ENCODE measurements at places on chromosomes 4 and X. TPM values are rescaled to one million over a fixed set of nuclear protein-coding genes. Genes with fewer than 3 reads are reported as not detected.

Gene SERTM2
- not detected for total RNA-seq

Gene IL13RA2
- not detected for total RNA-seq

DNA sequence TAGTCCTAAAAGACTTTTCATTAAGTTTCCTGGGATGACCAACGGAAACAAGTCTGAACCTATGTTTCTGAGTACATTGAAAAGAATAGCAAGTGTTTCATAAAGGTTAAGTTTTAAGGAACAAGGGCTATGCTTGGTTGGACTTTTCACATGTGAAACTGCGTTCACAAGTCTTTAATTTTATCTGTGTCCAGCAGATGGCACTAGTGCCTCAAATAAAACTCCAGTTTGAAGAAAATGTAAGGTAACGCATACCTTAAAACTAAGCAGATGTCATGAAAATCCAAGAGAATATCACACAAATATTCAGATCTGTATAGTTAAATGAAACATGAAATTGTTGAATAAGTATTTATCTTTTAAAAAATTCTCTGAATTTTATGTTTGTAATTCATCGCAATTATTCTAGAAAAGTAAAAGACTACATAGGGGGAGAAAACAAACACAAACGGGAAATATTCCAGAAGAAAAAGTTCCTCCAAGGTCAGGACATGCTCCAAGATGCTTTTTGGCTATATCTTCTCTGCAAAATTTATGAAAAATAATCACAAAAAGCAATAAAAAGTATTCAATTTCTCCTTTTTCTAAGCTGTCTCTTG is 89.6 kb upstream of the MAD2L1 start:
- no peak overlapping the region for H3K4me3 ChIP-seq
- no peaks in the 10 kb centered on the region for H3K4me1 ChIP-seq
- no peaks in the 10 kb centered on the region for H3K27me3 ChIP-seq
- H3K27ac ChIP-seq, result no peak overlapping the region
- H3K36me3 ChIP-seq, result no peaks in the 10 kb centered on the region
- DNase-seq, result peak; percentile 52

GRCh38 chr4:93355411-93355810 is 473.1 kb upstream of the ATOH1 start:
- H3K4me3 ChIP-seq, result no peak overlapping the region
- no peaks in the 10 kb centered on the region for H3K4me1 ChIP-seq
- H3K36me3 ChIP-seq, result no peaks in the 10 kb centered on the region
- no peak overlapping the region for H3K27ac ChIP-seq

GRCh38 chrX:19750028-19750782 is 137.2 kb downstream of the SH3KBP1 start:
- DNase-seq, result no peak
- no peaks in the 10 kb centered on the region for H3K27me3 ChIP-seq
- H3K4me1 ChIP-seq, result no peaks in the 10 kb centered on the region
- H3K36me3 ChIP-seq, result no peaks in the 10 kb centered on the region

- no peaks in the 10 kb centered on the region for H3K27me3 ChIP-seq
- no peak overlapping the region for H3K27ac ChIP-seq
- no peaks in the 10 kb centered on the region for H3K36me3 ChIP-seq
- H3K4me1 ChIP-seq, result no peaks in the 10 kb centered on the region
Observed at GRCh38 chr4:111650674-111651086, 494.6 kb upstream of the FAM241A start.

GRCh38 chr4:76958891-76959290 is 9.3 kb downstream of the SEPTIN11 start:
- no peak overlapping the region for H3K4me3 ChIP-seq
- H3K27me3 ChIP-seq, result no peaks in the 10 kb centered on the region
- no peak overlapping the region for H3K27ac ChIP-seq
- no peaks in the 10 kb centered on the region for H3K4me1 ChIP-seq
- no peaks in the 10 kb centered on the region for H3K36me3 ChIP-seq

GRCh38 chrX:71565474-71566041 is 12.7 kb upstream of the GCNA start:
- H3K4me1 ChIP-seq, result no peaks in the 10 kb centered on the region
- H3K27ac ChIP-seq, result no peak overlapping the region
- no peaks in the 10 kb centered on the region for H3K27me3 ChIP-seq
- no peak for DNase-seq
- no peak overlapping the region for H3K4me3 ChIP-seq

- peaks cover 2% of the 10 kb centered on the region for H3K27me3 ChIP-seq
- no peaks in the 10 kb centered on the region for H3K36me3 ChIP-seq
- no peak for DNase-seq
- H3K27ac ChIP-seq, result no peak overlapping the region
- H3K4me1 ChIP-seq, result no peaks in the 10 kb centered on the region
- H3K4me3 ChIP-seq, result 0 out of 2 replicates have a peak overlapping the region, but pooled peaks have one; percentile 3
Observed at GRCh38 chr4:114603497-114603896, 4.9 kb downstream of the UGT8 start.

DNA sequence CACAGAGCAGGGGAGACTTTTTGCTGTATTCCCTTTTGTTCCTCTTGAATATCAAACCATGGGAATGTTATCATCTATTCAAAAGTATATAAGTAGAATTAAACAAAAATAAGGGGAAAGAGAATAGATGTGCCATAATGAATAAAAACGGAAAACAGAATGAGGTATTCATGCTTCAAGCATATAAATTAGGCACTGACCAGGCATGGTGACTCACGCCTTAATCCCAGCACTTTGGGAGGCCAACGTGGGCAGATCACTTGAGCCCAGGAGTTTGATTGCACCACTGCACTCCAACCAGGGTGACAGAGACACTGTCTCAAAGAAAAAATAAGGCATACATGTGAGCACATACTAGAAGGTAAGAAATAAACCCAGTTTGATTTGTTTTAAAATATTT is 16.3 kb upstream of the NEUROG2 start:
- no peak overlapping the region for H3K27ac ChIP-seq
- H3K4me3 ChIP-seq, result no peak overlapping the region
- H3K27me3 ChIP-seq, result no peaks in the 10 kb centered on the region
- H3K36me3 ChIP-seq, result no peaks in the 10 kb centered on the region
- H3K4me1 ChIP-seq, result no peaks in the 10 kb centered on the region

GRCh38 chrX:116339407-116339806 is 97.0 kb upstream of the SLC6A14 start:
- no peaks in the 10 kb centered on the region for H3K36me3 ChIP-seq
- DNase-seq, result no peak
- H3K27ac ChIP-seq, result no peak overlapping the region
- H3K27me3 ChIP-seq, result no peaks in the 10 kb centered on the region
- H3K4me3 ChIP-seq, result no peak overlapping the region
